ENCODE measurements at places on chromosomes 2 and 18.

GRCh38 chr2:42835577-42836371 lies 43.4 kb upstream of the HAAO start:
- DNase-seq: no peak

- no peak for DNase-seq
Measured at GRCh38 chr2:172342611-172343010, 84.8 kb upstream of the ITGA6 start.

- no peak for DNase-seq
Measured at GRCh38 chr2:231117922-231118613, 6.8 kb downstream of the HTR2B start.

DNA sequence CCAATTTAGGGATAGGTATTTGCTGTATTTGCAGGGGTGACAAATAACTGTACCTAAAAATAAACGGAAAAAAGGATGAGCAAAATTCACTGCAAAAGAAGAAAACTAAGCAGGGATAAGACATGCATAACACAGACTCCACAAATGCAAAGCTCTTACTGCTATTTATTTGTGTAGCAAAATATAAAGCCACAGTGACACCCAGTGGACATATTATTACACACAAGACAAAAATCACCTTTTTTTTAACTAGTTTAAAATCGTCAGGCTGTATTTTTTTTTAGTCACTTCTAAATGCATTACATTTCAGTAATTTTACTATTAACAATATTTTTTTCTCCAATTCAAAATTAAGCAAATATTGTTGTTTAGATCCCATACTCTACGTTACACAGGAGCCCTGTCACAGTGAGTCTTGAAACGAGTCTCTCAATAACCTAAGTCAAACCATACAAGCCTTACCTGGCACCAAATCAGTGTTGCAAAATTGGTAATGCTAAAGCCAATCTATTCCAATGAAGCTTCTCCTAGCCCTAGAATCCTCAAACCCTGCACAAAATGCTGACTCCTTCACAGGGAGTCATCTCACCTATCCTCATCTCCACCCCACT lies 23.7 kb downstream of the METTL4 start:
- DNase-seq: peak; percentile 50

DNA sequence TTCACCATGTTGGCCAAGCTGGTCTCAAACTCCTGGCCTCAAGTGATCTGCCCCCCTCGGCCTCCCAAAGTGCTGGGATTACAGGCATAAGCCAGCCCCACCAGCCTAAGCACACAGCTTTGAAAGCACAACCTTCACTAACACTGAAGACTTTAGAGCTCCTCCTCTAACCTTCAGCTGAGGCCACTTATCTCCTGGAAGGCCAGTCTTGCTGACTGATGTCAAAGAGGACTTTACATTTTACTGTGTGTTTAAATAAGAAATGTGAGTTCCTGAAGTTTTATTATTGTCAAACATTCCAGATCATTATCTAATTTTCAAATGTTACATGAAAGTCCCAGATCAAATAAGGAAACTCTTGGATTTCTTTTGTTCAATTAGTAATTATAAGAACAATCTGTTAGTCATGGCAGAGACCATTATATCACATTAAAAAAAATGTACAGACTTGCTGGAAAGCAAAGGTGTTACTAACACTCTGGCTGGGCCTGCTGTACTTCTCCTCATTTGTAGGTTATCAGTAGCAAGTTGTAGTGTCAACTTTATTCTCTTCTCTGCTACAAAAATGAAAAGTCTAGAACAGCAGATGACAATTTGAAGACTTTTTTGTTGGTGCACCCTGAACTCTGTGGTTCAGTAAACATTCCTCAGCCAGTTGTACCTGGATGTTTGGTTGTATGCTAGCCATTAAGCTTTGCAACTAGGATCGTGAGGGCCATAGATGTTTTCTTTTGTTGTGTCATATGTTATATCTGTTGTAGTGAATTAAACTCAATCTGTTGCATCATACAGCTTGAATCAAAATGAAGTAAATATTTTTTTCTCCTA lies 80.0 kb downstream of the AOX1 start:
- DNase-seq: no peak

- DNase-seq: no peak
Measured at GRCh38 chr18:8562070-8562469, 47.2 kb upstream of the RAB12 start.

- DNase-seq: no peak
Measured at GRCh38 chr2:201680743-201681142, 17.7 kb downstream of the MPP4 start.

GRCh38 chr2:230797515-230798495 lies 66.9 kb upstream of the ITM2C start:
- DNase-seq: no peak

DNA sequence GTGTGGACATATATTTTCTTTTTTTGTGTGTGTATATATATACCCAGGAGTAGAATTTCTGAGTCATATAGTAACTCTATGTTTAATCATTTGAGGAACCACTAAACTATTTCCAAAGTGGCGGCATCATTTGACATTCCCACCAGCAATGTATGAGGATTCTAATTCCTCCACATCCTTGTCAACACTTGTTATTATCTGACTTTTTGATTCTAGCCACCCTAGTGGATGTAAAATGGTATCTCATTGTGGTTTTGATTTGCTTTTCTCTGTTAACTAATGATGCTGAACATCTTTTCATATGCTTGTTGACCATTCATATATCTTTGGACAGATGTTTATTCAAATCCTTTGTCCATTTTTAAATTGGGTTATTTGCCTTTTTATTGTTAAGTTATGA lies 120.3 kb downstream of the TGFA start:
- no peak for DNase-seq

GRCh38 chr2:218983263-218983933 lies 1.6 kb downstream of the FEV start:
- DNase-seq: no peak

- peak; percentile 47 for DNase-seq
Measured at GRCh38 chr2:42974721-42975717, 182.6 kb upstream of the HAAO start.

GRCh38 chr2:218889937-218890336 lies 9.3 kb downstream of the WNT10A start:
- no peak for DNase-seq

GRCh38 chr2:23412556-23413155 lies 27.7 kb downstream of the KLHL29 start:
- DNase-seq: no peak

- DNase-seq: no peak
Measured at GRCh38 chr18:11880586-11881304, 27.4 kb downstream of the MPPE1 start.

DNA sequence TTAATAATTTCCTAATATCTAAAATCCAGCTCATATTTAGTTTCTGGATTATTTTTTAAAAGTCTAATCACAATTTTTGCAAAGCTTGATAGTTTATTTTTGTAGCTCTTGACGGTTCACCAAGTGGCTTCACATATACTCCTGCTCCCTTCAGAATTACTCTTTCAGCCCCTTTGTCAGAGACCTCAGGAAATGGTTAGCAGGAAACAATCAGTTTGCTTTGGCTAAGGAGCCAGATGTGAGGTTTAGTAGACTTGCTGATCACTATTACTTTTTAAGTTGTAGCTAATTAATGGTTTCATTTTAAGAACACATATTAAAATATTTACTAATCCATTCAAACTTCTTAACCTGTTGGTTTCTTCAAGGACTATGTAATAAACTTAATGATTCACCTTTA lies 2.3 kb downstream of the RBBP8 start:
- DNase-seq: no peak

GRCh38 chr2:98808546-98808945 lies 77.6 kb upstream of the MGAT4A start:
- no peak for DNase-seq

DNA sequence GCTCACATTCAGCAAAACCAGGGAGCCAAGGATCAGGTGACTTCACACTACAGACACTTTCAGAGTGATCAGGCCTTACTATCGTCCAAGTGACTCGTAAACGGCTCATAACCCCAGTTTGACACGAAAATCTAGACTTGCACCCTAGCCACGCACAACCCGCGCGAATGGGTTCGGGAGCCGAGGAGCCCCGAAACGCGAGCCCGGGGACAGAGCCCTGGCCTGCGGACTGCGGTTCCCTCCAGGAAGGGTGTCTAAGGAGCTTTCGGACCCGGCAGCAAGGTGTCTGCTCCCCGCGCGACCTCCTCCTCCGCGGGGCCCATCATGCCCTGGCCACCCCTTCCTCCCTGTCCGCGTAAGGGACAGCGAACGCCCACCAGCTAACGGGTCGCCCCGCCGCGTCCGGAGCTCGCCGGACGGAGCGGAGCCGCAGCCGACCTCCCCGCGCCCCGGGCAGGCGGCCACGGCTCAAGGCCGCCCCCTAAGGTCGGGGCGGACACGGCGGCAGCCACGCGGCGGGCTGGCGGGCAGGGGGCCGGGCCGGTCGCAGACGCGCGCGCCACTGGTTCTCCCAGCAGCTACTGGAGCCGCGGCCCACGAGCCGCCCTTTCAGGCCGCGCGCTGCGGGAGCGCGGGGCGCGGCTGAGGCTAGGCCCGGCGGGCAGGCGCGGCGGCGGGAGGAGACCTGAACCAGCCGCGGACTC lies 575 bp downstream of the ATL2 start:
- peak; percentile 63 for DNase-seq

DNA sequence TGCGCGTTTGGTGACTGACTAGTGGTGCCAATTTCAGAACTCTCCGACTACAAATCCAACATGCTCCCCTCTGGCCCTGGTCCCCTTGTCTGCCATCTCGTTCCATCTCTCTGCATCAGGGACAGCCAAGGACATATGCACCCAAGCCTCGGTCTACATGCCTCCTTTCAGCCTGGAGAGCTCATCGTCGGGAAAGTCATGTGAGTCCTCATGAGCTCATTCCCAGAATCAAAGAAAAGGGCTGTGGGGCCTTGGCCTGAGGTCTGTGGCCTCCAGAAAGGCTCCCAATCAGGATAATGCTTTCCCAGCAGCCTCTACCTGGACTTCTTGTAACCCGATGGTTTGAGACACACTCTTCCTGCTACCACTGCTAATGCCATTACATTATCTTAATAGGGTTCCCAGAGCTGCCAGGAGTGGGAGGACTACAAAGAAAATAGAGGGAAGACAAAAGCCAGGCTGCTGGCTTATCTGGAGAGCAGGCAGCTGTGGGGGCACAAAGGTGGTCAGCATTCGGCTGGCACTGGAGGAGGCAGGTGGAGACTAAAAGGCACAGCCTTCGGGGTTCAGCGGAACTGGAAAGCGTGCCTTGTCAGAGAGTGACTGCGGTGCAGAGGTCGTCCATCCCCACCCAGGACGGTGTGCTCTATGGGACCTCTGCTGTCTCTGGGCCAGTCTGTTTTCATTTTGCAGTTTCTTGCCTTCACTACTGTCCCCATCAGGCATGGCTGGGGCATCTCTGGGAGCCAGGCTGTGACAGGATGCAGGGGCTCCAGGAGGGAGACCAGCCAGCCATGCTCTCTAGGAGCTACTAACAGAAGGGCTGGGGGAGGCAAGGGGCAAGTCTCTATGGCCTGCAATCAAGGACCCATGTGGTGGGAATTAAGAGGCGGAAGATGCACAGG lies 104.4 kb upstream of the SMAD2 start:
- DNase-seq: no peak

- DNase-seq: no peak
Measured at GRCh38 chr18:39365836-39366485, 1800.4 kb upstream of the CELF4 start.

DNA sequence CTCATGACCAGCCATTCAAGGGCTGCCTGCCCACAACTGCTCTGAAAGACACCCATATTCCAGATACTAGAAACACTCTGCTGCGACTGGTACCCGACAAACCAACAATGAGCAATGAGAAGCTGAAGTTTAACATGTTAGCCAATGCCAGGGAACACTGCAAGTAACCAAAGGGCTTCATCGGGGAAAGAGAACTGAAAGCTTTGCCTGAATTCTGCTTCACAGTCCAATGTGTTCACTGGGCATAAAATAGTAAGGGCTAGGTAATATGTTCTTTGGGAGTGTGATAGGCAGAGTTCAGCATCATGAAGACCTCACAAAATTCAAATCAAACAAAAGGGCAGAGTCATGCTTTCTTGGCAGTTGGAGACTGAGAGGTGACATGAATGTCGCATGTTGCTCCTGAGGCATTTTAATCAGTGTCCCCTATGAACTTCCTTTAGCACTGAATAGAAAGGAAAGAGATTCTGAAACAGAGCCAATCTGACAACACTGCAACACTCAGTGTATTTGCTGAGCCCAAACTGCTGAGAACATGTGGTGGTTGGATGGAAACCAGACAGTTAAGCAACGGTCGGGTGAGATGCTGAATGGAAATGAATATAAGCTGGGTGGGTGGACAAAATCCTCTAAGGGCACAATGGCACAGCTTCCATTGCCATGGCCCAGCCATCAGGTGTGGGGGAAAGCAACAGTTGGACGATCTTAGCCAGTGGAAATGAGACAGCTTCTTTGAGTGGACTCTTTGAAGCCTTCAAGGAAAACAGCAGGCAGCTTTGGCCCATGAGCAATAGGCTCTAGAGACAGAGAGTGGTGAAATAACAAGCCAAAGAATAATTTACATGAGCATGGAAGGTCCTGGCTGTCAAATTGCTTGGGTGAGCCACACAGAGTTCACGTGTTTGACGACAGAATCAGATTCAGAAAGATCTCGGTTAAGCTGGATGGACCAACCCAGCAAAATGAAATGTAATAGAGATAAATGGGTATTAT lies 277.5 kb downstream of the AFF3 start:
- no peak for DNase-seq

DNA sequence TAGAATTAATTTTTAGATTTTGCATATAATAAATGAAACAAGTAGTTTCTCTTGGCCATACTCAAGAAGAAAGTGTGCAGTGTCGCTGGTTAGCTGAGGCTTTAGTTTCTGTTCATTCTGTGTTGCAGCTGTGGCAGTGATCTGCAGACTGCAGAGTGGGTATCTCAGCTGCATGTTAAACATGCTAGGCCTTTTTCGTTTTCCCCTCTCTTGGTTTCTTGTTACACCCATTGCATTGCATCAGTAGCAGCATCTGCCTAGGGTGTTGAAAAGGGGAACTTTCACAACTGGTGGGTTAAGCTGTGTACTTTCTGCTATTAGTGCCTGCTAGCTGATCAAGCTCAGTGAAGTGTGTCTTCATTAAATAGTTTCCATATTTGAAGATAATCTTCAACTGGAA lies 51.3 kb downstream of the ACSL3 start:
- DNase-seq: peak; percentile 6

Measured in CD4-positive, alpha-beta T cell treated with Interleukin-21 for 1 hour (primary cell).